ENCODE measurements at places on chromosomes 6 and 20.

GRCh38 chr6:13766201-13766634, 48.1 kb downstream of the MCUR1 start:
- no peak for DNase-seq

GRCh38 chr6:136408204-136408603, 118.6 kb upstream of the BCLAF1 start:
- no peak for DNase-seq

GRCh38 chr6:41209547-41210320, 8.8 kb upstream of the TREML2 start:
- no peak for DNase-seq

DNA sequence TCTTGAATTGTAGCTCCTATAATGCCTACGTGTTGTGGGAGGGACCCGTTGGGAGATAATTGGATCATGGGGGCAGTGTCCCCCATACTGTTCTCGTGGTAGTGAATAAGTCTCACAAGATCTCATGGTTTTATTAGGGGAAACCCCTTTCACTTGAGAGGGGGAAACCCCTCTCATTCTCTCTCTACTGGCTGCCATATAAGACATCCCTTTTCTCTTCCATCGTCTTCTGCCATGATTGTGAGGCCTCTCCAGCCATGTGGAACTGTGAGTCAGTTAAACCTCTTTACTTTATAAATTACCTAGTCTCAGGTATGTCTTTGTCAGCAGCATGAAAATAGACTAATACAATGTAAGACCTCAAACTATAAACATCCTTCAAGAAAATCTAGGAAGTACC, 23.1 kb downstream of the PAQR8 start:
- no peak for DNase-seq

- no peak for DNase-seq
Observed at GRCh38 chr20:7606941-7607340, 333.3 kb downstream of the HAO1 start.

- DNase-seq: peak; percentile 91
Observed at GRCh38 chr6:85643537-85644278, 1.0 kb upstream of the SYNCRIP start.

GRCh38 chr20:45823949-45824835, 2.9 kb downstream of the TNNC2 start:
- no peak for DNase-seq

GRCh38 chr20:53447316-53447715, 146.3 kb downstream of the ZNF217 start:
- DNase-seq: no peak

DNA sequence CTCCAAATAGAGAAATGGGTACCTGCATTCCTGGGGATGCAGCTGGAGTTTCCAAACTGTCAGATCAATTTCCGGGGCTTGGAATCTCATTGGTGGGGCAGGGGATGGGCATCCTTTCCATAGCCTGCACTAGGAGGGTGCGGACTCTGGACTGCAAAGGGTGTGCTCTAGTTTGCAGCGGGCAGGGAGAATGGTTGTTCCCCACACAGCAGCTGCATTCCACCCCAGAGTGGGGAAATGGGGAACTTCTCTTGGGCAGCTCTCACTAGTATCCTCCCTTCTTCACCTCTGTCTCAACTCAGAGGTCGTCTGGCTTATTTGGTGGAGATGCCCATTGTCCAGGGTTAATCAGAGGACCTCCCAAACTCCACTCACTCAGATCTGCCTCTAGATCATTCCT, 34.5 kb upstream of the CDKN1A start:
- DNase-seq: no peak

DNA sequence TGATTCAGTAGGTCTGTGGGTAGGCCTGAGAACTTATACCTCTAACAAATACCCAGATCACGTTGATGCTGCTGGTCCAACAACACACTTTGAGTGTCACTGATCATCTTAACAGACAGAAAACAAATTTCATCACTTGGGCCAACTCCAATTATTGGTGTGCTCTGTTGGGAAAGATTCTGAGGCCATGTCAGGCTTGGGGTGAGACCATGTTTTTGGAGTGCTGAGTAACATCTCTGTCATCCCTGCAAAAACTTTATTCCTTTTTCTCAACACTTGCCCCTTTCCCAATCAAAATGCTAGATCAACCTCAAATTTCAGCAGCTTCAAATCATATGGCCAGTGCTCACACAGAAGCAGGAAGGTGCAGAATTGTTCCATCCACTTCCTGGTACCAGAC, 108.8 kb upstream of the TENT5A start:
- no peak for DNase-seq

DNA sequence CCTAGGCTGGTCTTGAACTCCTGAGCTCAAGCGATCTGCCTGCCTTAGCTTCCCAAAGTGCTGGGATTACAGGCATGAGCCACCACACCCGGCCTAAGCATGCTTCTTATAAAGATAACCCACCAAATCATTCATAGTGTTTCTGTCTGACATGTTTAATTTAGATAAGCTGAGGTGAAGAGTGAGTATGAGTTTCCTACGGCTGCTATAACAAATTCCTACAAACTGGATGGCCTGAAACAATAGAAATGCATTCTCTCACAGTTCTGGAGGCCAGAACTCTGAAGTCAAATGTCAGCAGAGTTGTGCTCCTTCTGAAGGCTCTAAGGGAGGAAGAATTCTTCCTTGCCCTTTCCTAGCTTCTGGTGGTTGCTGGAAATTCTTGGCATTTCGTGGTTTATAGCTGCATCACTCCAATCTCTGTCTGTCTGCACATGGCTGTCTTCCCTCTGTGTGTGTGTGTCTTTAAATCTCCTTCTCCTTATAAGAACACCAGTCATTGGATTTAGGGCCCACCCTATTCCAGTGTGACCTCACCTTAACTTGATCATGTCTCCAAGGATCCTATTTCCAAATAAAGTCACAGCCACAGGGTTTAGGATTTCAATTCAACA, 29.9 kb downstream of the MAPK13 start:
- DNase-seq: no peak

- no peak for DNase-seq
Observed at GRCh38 chr6:170004585-170005210, 253.3 kb downstream of the ERMARD start.

- no peak for DNase-seq
Observed at GRCh38 chr6:112233847-112234246, 20.5 kb downstream of the LAMA4 start.

- DNase-seq: no peak
Observed at GRCh38 chr20:6767126-6767535, 355 bp upstream of the BMP2 start.

GRCh38 chr6:150732765-150733539, 132.6 kb upstream of the MTHFD1L start:
- no peak for DNase-seq

DNA sequence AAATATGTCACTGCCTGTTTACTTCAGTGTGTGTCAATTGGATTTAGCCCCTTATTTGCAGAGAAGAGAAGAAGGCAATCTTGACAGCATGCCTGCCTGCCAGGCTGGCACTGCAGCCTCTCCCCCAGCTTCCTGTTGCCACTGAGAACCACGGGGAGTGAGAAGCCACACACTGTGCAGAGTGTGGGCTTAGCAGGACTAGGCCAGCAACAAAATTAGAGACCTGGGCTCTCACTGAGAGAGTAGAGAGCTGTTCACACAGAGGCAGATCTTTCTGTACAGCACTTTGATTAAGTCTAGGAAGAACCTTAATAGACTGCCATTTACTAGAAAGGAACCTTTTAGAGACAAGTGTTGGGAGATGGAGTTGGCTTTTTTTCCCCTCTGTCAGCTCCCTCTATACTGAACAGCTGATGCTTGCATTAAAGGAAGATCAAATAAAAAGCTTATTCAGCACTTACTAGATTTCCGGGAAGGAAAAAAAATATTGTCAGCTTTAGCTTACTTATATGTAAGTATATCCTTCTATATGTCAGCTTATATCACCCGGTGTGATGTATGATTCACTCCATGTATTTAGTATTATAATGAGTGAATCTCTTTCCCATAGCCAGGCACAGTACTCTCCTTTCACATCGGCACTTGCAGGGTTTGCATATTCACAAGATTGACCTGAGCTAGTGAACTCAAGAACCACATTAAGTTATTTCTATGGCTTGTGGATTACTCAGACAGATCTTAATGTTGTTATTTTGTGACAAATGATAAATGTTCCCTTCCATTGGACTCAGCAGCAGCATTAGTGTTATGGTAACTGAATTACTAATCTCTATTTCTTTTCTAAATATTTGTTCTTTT, 851.0 kb upstream of the EPHA7 start:
- DNase-seq: no peak

DNA sequence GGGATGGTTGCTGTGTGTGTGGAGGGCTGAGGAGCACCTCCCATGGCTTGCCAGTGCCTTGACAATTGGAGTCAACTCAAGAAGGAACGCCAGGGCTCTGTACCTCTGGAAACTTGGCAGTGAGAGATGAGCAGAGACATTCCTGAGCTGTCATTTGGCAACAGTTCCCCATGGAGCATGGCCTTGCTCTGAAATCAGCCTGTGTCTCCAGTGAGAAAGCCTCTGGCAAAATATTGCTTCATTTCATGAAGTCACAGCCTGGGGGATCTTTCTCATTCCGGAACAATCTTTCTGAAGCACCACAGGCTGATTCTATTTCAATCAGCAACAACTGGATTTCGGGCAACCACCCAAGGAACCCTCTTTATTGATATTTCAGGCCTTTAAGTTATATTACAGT, 52.2 kb upstream of the FNDC1 start:
- no peak for DNase-seq

- DNase-seq: no peak
Observed at GRCh38 chr6:925656-926213, 232.8 kb upstream of the EXOC2 start.

DNA sequence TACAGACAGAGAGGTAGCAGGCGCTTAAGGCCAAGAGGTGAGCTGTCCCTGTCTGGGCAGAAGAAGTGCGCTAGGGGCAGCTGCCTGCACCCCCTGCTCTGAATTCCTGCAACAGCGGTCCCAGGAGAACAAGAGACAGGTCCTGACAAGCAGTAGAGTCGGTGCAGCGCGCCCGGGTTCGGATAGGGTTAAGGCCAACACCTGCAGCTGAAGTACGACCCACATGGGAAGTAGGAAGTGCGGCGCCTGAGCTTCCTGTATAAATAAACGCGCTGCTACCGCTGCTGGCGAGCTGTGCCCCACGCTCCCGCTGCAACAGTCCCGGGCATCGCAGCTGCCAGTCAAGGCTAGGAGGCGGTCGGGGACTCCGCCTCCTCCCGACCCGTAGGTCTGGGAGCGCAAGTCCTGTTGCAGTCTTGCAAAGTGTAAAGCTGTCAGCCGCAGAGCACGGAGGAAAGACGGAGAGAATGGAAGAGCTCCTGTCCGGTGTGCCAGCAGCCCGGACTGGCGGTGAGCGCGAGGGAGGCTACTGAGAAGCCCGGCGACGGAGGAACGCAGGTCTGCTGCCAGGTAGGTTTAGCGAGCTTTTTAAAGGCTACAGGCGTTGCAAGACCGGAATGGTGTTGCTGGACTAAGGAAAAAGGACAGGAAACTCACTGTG, at the start of gene RNF144B:
Gene RNF144B, plus strand, starts transcription at position 290 of the 661 bp plus-strand sequence. CDS start 12,185 bp downstream, outside the sequence.
- peak; percentile 89 for DNase-seq

GRCh38 chr6:109093732-109094415, 772 bp downstream of the SESN1 start:
- no peak for DNase-seq

- DNase-seq: no peak
Observed at GRCh38 chr6:50935442-50935841, 116.8 kb downstream of the TFAP2B start.

- no peak for DNase-seq
Observed at GRCh38 chr6:10721850-10722569, 860 bp upstream of the TMEM14C start.

DNA sequence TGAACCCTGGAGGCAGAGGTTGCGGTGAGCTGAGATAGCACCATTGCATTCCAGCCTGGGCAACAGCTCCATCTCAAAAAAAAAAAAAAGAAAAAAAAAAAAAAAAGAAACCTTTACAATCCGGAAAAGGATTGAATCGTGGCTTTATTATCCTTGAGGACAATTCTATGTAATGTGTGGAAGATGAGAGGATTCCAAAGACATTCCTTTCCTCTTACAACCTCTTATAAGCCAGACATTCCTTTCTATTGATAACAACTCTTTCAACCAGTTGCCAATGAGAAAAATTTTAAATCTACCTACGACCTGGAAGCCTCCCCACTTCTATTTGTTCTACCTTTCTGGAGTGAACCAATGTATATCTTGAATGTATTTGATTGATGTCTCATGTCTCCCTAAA, 91.2 kb upstream of the EEF1E1 start:
- DNase-seq: no peak

- DNase-seq: no peak
Observed at GRCh38 chr6:70985156-70985555, 28.3 kb upstream of the B3GAT2 start.

DNA sequence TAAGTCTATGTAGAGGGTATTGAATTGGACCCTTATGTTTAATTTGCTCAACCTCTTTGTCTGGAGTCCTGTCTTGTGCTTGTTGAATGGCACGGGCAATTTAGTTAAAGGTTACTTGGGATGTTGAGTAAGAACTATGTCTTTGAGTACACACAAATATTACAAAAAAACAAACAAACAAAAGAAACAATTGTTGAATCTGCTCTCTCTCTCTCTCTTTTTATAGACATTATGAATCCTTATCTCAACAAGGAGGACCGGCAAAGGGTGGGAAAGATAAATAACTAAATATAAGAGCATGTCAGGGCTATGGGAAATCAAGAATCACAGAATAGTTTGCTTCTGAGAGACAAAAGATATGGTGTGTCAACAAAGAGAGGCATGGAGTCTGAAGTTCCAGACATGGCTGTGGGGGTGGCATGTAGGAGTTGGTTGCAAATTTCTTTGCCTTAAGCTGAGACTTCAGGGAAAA, 608.6 kb downstream of the UTRN start:
- DNase-seq: no peak

GRCh38 chr6:33758815-33759216, 12.1 kb upstream of the IP6K3 start:
- DNase-seq: no peak

GRCh38 chr20:16479666-16480065, 93.6 kb downstream of the KIF16B start:
- no peak for DNase-seq

DNA sequence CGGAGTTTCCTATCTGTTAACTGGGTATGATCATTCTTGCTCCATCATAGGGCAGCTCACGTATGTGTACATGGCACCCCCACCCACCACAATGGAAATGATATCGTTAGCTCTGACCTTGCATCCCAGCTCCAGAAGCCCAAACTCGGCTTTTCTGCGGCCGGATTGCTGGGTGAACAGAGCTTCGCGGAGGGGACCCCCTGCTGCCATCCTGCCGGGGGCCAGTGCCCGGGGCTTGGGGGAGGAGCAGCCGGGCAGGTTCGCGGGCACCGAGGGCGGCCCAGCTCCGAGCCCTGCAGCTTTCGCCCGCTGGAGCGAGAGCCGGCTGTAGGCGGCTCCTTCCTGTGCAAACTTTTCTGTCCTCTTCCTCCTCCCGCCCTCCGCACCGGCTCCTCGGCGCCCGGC, 24.9 kb upstream of the FUCA2 start:
- DNase-seq: peak; percentile 33

GRCh38 chr20:24669701-24670100, 200.3 kb downstream of the SYNDIG1 start:
- DNase-seq: no peak

- DNase-seq: no peak
Observed at GRCh38 chr6:163466839-163467390, 52.4 kb downstream of the QKI start.

All from MM.1S (cell line).